CD8-positive, alpha-beta memory T cell (primary cell): ENCODE measurements at places on chromosomes 5 and 9.

GRCh38 chr5:142874540-142874939, 104.4 kb downstream of the ARHGAP26 start:
- no peak for DNase-seq

DNA sequence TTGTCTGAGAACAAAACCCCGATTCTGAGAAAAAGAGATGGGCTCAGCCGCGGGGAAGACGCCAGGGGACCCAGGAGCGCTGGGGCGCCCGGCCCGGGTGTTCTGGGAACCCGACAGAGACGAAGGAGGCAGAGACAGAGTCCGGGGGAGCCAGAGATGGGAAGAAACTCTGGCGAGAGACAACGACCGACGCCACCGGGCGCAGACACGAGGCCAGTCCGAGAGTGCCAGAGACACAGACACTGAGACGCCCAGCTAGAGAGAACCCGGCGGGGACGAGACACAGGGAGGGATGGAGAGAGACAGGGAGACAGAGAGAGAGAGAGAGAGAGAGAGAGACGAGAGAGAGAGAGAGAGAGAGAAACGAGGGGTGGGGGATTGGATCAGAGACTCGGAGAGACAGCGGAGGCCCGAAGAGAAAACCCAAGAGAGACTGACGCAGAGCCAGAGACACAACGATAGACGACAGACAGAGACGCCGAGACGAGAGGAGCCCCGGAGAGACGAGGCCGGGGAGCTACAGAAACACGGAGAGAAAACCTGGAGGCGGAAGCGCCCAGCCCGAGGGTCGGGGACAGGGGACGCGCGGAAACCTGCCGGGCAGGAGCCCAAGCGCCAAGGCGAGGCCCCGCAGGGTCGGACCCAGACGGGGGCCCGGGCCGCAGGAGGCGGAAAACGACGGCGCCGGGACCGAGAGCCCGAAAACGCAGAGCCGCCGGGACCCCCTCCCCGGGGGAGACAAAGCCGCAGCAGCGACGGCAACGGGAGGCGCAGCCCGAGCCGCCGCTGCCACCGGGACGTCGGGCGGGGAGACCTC, 3.3 kb downstream of the NR5A1 start:
- no peak for DNase-seq

- no peak for DNase-seq
These were observed 30.6 kb downstream of the RGMB start for GRCh38 chr5:98804066-98804465.

- no peak for DNase-seq
These were observed 7.3 kb downstream of the SRFBP1 start for GRCh38 chr5:121968910-121969607.
